ENCODE measurements at places on chromosomes 12 and 14.
A peak's percentile ranks its signal among the peaks of the same experiment; 100 is the strongest.

- no peak for DNase-seq
Measured at GRCh38 chr14:105883066-105884005, 357.0 kb downstream of the TMEM121 start.

DNA sequence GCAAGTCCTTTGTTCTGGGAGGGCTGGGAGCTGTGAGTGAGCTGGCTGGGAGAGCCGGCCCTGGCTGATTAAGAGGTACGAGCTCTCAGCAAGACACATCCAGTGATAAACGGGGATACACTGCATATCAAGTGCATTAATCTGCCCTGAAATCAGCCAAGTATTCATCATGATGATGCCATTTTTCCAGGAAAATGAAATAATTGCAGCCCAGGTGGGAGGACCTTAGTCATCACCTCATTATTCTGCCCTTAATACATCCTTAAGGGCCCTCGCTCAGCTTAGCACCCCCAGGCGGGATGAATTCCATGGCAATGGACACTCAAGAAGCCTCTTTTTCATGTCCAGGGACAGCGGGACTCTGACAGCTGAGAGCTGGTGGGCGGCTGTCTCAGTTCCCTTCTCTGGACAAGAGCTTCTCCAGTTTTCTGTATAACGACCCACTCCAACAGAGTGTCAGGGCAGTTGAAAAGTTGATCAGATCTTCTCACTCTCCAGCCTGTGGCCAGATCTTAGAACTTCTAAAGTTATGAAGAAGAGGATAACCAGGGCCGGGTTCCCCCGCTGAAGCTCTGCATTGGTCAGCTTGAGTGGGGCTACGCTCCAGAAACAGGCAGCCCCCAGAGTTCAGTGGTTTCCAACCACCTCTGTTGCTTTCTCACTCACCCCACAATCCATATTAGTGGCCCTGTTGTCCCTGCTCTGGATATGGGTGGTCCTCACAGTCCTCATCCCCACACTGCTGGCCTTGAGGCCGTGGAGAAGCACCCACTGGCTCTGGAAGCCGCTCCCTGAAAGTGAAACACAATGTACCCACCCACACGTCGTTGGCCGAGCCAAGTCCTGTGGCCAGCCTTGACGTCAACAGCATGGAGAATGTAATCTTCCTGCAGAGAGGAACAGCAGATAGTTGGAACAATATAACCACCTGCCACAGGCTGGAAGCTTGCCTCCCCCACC is 306.2 kb upstream of the DIO3 start:
- DNase-seq, result no peak

- peak; percentile 91 for DNase-seq
Measured at GRCh38 chr14:55398679-55399078, 13.0 kb downstream of the ATG14 start.

- DNase-seq, result no peak
Measured at GRCh38 chr12:71295953-71296352, 138.2 kb upstream of the TSPAN8 start.

DNA sequence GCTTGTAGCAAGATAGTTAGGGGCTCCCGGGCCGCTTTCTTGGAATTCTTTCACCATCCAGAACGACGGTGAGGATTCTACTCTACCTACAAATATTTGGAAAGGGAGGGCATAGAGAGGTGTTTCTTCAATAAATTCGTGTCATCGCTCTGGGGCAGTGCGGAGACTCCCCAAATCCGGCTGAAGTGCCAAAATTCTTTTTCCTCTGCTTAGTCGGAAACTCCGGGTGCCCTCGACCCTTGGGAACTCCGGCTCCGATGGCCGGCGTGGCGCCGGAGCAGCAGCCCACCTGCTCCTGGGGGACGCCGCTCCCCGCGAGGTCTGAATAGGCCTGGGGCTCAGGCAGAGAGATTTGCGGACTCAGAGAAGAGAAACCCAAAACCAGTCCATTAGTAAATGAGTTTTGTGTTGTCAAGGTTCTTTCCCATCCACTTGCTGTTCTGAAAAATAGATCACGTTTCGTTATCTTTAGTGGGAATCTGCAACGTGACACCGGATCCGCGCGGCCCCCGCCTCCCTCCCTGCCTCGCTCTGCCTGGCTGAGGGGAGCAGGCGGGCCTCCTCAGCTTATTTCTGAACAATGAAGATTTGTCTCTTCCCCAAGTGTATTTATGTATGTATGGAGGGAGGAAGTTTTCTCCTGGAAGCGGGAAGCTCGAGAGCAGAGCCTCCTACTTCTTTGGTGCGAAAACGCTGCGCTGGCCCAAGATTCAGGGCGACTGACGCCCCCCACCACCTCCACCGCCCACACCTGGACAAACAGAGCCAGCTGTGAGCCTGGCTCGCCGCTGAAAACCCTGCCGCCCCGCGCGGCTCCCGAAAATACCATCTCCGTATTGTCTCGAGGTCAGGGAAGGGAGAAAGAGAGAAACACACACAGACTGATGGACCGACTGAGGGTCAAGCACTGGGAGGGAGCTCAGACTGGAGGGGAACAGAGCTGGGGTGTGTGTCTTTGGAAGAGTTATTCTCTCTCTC is 3.7 kb upstream of the SIX1 start:
- DNase-seq, result no peak

- DNase-seq, result peak; percentile 57
Measured at GRCh38 chr14:89702073-89702875, 252.3 kb downstream of the EFCAB11 start.

GRCh38 chr14:84694161-84694560 is 835.8 kb upstream of the FLRT2 start:
- DNase-seq, result no peak

- no peak for DNase-seq
Measured at GRCh38 chr14:39548358-39548757, 116.1 kb upstream of the FBXO33 start.

DNA sequence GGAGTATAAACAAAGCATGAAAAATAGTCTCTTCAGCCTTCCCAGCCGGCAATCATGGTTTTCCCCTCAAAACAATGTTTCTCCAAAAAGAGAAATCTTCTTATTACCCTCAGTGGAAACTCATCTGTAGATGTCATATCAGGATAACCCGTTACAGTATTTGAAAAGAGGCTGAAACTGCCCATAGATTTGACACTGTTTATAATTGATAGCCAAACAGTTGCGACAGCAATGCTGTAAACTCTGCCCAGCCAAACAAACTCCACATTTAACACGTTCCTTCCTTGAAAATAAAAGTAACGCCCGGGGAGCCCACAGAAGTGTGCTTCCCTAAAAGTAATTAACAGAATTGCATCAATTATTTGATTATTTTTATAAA is 201.3 kb upstream of the FOXN3 start:
- DNase-seq, result no peak

- no peak for DNase-seq
Measured at GRCh38 chr12:92546635-92547348, 156.0 kb upstream of the PLEKHG7 start.

- DNase-seq, result no peak
Measured at GRCh38 chr12:51389302-51389999, 1.8 kb downstream of the GALNT6 start.

GRCh38 chr12:53558631-53559030 is 51.3 kb upstream of the NPFF start:
- no peak for DNase-seq

DNA sequence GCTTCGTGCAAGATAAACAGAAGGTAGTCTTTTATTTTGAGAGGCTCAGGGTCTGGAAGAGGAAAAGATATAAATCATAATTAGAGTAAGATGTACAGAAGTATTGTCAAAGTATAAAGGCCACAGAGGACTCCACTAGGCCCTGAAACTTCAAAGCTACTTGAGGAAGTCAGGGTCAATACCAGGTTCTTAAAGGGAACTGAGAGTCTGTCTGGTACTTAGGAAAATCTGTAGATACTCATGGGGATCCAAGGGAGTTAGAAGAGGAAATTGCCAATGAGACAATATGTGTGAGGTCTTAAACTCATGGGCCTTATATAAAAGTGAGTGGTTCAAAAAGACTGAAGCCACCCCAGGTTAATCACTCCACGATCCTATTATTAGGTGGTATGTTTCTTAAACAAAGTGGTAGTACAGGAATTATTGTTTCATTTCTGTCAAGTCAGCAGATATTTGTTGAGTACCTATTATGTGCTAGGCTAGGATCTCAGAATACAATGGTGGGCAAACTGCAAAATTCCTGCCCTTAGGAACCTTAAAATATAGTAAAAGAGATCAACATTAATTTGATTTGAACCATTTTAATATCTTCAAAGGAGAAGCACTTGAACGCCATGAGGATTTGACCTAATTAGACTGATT is 314.6 kb downstream of the ADAMTS20 start:
- no peak for DNase-seq

DNA sequence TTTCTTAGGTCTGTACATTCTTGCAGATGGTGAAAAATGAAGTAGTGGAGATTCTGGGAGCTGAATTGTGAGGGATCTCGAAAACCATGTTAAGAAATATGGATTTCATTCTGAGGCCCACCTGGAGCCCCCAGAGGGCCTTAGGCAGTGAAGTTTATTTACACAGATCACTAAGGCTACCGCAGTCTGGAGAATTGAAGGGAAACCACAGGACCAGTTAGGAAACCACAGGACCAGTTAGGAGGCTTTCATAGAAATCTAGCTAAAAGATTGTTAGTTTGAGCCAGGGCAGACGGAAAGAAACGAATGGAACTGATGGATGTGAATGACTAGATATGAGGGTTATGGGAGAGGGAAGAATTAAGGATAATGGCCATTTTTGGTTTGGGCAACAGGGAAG is 7.2 kb downstream of the CBLN3 start:
- DNase-seq, result no peak

GRCh38 chr12:19430988-19431387 is 8.3 kb upstream of the AEBP2 start:
- no peak for DNase-seq

DNA sequence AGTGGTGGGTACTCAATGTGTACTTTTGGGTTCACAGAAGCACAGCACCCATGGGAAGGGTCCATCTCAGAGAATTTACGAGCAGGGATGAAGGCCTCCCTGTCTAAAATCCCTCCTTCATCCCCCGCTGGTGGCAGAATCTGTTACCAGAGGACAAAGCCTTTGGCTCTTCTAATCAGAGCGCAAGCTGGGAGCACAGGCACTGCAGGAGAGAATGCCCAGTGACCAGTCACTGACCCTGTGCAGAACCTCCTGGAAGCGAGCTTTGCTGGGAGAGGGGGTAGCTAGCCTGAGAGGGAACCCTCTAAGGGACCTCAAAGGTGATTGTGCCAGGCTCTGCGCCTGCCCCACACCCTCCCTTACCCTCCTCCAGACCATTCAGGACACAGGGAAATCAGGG is 1.5 kb upstream of the GPR162 start:
- no peak for DNase-seq

GRCh38 chr14:105168979-105169507 is 467 bp upstream of the JAG2 start:
- no peak for DNase-seq

GRCh38 chr14:106277503-106277902 is 751.1 kb downstream of the TMEM121 start:
- no peak for DNase-seq

GRCh38 chr14:21509432-21510143 is 1.6 kb downstream of the METTL3 start:
- DNase-seq, result no peak

- DNase-seq, result no peak
Measured at GRCh38 chr12:93803424-93803807, 126.2 kb downstream of the CRADD start.

DNA sequence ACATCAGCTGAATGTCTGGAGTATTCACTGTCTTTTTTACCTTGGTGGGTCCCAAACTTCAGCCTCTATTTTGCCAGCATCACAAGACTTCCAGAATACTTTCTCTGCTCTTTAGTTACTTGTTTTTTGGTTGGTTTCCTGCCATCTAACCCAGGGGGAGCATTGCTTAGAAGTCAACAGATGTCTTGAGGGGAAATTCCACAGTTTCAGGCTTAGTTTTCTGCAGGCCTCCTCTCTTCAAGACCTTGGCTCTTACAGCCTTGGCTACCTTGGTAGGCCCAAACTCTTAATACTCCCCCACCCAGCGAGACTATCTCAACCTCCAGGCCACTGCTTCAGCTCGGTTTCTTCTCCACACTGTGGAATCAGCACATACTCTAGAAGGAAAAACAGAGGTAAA is 41.7 kb downstream of the NEDD1 start:
- no peak for DNase-seq

- no peak for DNase-seq
Measured at GRCh38 chr12:95956557-95957145, 13.5 kb downstream of the AMDHD1 start.

GRCh38 chr14:101193106-101193844 is 289.8 kb upstream of the RTL1 start:
- no peak for DNase-seq

DNA sequence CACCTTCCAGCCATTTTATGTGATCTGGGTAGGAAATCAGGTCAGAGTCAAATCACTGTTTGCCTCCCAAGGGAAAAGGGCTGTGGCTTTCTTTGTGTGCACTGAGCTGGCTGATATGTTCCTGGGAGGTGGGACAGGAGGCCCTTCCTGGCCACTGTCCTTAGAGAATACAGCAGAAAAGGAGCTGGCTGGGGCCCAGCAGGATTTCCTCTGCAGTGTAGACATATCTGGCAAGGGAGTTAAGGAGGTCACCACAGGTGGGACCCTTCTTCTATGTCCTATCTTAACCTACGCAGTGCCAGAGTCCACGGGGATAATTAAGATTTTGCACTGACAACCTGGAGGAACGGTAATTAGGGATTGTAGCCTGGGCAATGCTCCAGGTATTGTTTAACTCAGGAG is 145.3 kb downstream of the NTF3 start:
- DNase-seq, result no peak

DNA sequence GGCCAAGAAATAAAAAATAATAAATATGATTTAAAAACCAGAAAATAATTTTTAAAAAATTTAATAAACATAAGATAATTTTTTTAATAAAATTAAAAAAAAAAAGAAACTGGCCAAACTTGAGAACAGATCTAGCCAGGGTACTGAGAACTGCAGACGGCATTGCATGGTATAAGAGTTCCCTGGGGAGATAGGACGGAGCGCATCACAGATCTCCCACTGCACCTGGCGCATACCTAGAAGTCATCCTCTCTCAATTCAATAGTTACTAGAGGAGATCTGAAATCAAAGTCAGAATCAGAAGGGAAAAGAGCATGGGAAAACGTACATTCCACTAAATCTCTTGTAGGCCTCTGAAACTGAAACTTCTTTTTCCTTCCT is 58.9 kb upstream of the BCL2L14 start:
- no peak for DNase-seq

- no peak for DNase-seq
Measured at GRCh38 chr12:40634517-40635131, 57.6 kb upstream of the CNTN1 start.

DNA sequence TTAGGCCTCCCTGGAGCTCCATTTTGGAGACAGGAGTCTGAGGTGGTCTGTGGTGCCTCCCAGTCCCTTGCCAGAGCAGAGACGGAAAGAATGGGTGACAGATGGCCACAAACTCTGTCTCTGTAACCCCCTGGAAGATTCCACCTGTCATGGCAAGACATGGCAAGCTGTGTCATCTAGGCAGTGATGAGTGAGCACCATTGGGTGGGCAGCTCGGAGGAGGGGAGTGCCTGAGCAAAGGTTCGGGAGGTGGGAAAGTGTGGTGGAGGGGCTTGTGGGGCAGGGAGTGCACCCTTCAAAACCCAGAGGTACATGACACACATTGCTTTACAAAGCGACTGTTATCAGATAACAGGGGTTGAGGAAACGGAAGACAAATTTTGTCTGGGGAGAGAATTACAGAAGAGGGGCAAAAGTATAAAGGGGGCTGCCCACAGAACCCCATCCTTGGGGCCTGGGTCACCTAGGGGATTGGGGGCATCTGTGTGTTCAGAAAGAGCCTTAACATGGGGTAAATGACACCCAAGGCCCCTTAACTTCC is 3.5 kb downstream of the RIN3 start:
- DNase-seq, result no peak

GRCh38 chr12:120012067-120012621 is 23.1 kb downstream of the BICDL1 start:
- no peak for DNase-seq

Data from BJ (cell line).